ENCODE measurements at places on chromosomes 3 and 15.

GRCh38 chr15:29926083-29926388 is 103.8 kb upstream of the TJP1 start:
- no peak for DNase-seq

DNA sequence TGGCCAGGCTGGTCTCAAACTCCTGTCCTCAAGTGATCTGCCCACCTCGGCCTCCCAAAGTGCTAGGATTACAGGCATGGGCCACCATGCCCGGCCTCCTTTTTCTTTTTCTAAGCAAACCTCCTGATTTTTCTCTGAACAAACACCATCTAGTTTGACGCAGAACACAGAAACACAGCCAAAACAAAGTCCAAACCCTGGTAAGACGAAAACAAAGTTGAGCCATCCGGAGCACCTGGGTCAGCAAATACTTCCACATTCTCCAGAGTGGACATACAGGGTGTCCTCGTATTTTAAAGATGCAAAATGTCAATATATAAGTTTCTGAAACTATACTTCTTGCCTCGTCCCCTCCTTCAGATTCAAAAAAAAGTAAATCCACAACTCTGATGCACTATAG is 635.1 kb upstream of the ADAMTS9 start:
- DNase-seq: no peak

- no peak for DNase-seq
Measured at GRCh38 chr3:44069276-44069675, 172.4 kb upstream of the TOPAZ1 start.

DNA sequence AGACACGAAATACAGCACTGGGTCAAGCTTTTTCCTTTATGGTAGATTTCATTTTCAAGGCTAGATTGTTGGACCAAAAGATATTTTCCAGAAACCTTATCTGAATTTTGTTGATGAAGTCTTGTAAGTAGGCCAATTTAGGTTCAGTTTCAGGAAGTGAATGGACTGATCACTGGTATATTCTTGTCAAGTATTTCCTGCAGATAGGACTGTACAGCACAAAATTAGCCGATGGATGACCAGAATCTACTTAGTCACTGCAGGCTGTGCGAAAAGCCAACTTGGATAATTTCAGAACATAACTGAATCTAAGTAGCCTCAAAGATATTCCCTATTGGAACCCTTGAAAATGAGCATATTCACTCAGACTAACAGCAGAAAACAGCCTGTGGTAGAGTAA is 206.5 kb downstream of the NR1D2 start:
- no peak for DNase-seq

DNA sequence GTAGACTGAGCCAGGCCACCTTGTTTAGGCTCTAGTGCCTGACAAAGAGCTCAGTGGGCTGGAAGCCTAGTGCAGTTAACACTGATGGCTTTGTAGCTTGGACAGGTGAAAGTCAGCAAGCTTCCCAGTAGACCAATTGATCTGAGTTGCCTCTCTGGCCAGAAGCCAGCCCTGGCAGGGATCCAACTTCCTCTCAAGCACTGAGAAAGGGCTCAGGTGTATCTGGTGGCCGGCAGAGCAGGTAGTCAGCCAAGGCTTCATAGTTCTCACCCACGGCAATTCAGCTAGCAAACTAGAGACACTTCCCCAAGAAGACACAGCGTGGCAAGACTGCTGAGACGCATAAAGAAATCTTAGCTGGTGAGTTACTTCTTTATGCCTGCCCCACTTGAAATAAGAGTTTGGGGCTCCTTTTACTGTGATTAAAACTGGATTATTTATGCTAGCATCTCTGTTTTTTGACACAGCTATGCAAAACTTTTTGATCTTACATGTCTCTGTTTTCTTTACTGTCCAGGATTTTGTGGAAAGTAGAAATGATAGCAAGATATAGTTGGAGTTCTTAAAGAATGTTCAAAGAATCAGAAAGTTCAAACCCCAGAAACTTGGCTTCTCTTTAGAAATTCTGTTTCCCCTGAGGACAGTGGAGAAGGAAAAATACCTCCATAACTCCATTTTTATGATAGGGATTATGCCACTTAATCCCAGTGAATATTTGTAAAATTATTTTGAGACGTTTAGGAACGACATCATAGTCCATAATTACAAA is 8.4 kb upstream of the CA12 start:
- no peak for DNase-seq

- DNase-seq: no peak
Measured at GRCh38 chr3:63975723-63976122, 47.6 kb downstream of the PSMD6 start.

GRCh38 chr15:89743594-89743993 is 7.5 kb downstream of the MESP1 start:
- DNase-seq: no peak

GRCh38 chr3:172185907-172186306 is 146.5 kb downstream of the FNDC3B start:
- no peak for DNase-seq
